Chondrocyte (in vitro differentiated cells): ENCODE measurements at places on chromosomes 2 and 18. TPM values are rescaled to one million over a fixed set of nuclear protein-coding genes. Genes with fewer than 3 reads are reported as not detected.

GRCh38 chr2:231674587-231675338, 33.6 kb upstream of the PTMA start:
- H3K27ac ChIP-seq = peak overlapping the region; percentile 49
- no peaks in the 10 kb centered on the region for H3K27me3 ChIP-seq
- H3K4me1 ChIP-seq = peaks cover 20% of the 10 kb centered on the region
- DNase-seq = no peak

The GFPT1 gene
- total RNA-seq = 102 to 144 TPM (median 142 TPM) in 3 replicates

The NAT8 gene
- not detected in 3 replicates for total RNA-seq

The ABCG5 gene
- total RNA-seq = not detected in 3 replicates

GRCh38 chr18:79182047-79182713, 113.0 kb downstream of the ATP9B start:
- H3K27ac ChIP-seq = no peak overlapping the region
- H3K4me1 ChIP-seq = peaks cover 3% of the 10 kb centered on the region
- H3K36me3 ChIP-seq = peaks cover 2% of the 10 kb centered on the region
- no peak for DNase-seq
- H3K4me3 ChIP-seq = no peak overlapping the region

- H3K36me3 ChIP-seq = no peaks in the 10 kb centered on the region
- H3K27me3 ChIP-seq = no peaks in the 10 kb centered on the region
- no peak overlapping the region for H3K4me3 ChIP-seq
- peaks cover 79% of the 10 kb centered on the region for H3K4me1 ChIP-seq
Observed at GRCh38 chr2:75596784-75597183, 36.0 kb upstream of the EVA1A start.

GRCh38 chr2:9222239-9222892, 15.8 kb downstream of the ASAP2 start:
- H3K36me3 ChIP-seq = no peaks in the 10 kb centered on the region
- H3K27me3 ChIP-seq = no peaks in the 10 kb centered on the region
- no peak for DNase-seq

- DNase-seq = no peak
- no peaks in the 10 kb centered on the region for H3K27me3 ChIP-seq
- H3K36me3 ChIP-seq = peaks cover 2% of the 10 kb centered on the region
- H3K4me1 ChIP-seq = peaks cover 6% of the 10 kb centered on the region
- H3K4me3 ChIP-seq = no peak overlapping the region
Observed at GRCh38 chr2:30336978-30337841, 105.9 kb downstream of the LBH start.

DNA sequence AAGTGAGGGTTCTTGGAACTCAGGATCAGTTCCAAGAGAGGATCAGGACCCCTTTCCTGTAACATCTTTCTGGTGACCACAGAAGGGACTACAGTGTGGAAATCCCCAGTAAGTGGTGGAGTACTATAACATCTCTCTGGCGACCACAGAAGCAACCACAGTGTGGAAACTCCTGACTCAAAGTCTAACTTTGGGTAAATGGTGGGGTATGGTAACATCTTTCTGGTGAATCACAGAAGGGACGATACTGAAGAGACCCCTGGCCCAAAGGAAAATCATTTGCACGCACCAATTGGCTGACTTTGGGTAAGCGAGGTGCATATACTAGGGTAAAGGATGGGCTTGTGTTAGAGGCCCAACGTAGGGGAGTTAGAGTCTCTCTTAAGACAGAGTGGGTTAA, 56.3 kb upstream of the GULP1 start:
- H3K4me1 ChIP-seq = no peaks in the 10 kb centered on the region
- no peak for DNase-seq
- H3K27me3 ChIP-seq = no peaks in the 10 kb centered on the region
- H3K36me3 ChIP-seq = peaks cover 4% of the 10 kb centered on the region
- H3K4me3 ChIP-seq = no peak overlapping the region

DNA sequence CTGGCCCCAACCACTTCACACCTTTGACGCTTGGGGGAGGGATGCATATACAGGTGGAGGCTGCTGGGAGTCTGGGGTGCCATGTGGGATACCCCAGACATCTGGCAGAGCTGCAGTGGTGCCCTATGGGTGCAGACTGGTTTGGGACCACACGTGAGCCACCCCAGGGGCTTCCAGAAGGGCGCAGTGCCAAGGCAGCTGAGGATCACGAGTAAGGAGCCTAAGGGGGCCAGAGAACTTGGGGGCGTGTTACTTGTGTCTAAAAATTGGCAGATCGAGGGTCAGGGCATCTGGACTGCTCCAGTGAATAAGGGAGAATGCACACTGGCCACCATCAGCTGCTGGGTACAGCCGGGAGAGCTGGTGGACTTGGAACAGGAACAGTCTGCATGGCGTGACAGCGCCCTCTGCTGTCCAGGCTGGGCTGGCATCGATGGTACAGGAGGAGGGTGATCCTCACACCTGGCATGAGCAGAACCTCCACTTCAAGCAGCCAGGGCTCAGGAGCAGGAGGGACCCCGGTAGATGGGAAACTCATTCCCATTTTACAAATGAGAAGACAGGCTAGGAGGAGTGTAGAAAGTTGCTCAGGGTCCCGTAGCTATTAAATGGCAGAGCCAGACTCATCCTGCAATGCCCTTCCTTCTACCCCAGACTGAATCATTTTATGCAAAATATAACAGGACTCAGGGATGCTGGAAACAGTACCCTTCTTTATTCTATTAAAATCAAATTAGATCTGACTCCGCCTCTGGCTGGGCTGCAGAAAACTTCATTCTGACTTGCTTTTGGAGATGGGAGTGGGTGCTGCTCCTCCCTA, 60.4 kb downstream of the ATOH8 start:
- peaks cover 4% of the 10 kb centered on the region for H3K4me1 ChIP-seq
- no peaks in the 10 kb centered on the region for H3K36me3 ChIP-seq
- no peak overlapping the region for H3K4me3 ChIP-seq

The CNRIP1 gene
- total RNA-seq = 23.4 to 25.9 TPM (median 24.7 TPM) in 3 replicates

DNA sequence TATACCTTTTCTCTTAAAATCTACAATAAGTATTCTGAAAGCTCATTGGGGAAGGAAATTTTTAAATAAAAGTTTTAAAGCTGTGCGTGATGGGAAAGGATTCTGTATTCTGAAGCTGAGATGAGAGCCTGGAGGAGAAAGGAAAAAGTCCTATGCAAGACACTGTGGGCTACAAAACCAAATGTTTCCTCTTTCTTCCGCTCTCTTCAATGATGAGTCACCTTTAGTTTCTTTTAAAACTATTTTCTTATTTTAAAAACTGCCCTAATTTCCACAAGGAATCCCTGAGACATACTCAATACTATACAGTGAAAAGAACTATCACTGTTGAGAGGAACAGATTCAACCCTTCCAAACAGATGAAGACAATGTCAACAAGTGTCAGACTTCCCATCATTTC, 87.4 kb downstream of the INO80D start:
- no peak for DNase-seq
- no peak overlapping the region for H3K4me3 ChIP-seq
- no peaks in the 10 kb centered on the region for H3K27me3 ChIP-seq
- H3K27ac ChIP-seq = no peak overlapping the region

The MEP1B gene
- total RNA-seq = not detected in 3 replicates

The CYTIP gene
- 0.27 to 0.85 TPM in 2 of 3 replicates, not detected in the other for total RNA-seq

The PRKAG3 gene
- not detected in 3 replicates for total RNA-seq

The UGT1A10 gene
- total RNA-seq = not detected in 3 replicates

The AQP12A gene
- not detected in 3 replicates for total RNA-seq

- no peaks in the 10 kb centered on the region for H3K36me3 ChIP-seq
- H3K4me3 ChIP-seq = peak overlapping the region; percentile 7
- no peak overlapping the region for H3K27ac ChIP-seq
- no peak for DNase-seq
- H3K4me1 ChIP-seq = peaks cover 3% of the 10 kb centered on the region
Observed at GRCh38 chr2:204315236-204315662, 230.0 kb upstream of the PARD3B start.

GRCh38 chr18:7945882-7946281, 378.8 kb downstream of the PTPRM start:
- DNase-seq = no peak
- H3K27me3 ChIP-seq = no peaks in the 10 kb centered on the region
- H3K27ac ChIP-seq = peak overlapping the region; percentile 95
- H3K36me3 ChIP-seq = peaks cover 7% of the 10 kb centered on the region
- H3K4me3 ChIP-seq = no peak overlapping the region

DNA sequence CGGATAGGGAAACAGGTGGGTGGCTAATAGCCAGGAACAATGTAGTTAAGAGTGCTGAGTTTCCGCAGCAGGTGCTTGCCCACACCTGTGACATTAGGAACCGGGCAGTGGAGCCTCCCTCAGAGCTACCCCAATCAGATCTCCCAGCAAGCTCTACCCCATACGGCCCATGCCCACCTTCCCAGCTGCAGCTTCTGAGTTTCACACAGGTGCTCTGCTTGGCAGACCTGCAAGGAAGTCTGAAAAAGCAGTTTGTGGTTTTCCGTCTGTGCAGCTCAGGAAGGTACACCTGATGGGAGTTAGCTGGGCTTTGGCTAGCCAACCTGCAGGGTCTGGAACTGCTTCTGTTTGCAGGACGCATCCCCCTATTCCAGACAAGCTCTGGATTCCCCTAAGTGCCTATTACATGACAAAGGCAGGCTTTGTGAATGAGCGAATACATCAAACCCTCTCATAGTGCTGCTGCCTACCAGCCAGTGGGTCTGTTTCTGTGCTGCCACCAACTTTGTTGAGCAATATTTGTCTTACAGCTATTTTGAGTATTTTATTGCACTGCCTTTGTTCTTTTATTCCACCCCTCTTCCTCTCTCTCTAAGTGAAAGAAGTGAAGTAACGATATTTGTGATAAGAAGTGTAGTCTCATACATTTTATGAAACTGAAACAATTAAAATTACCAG, 24.7 kb upstream of the CEP68 start:
- H3K36me3 ChIP-seq = no peaks in the 10 kb centered on the region
- no peak overlapping the region for H3K27ac ChIP-seq
- no peak overlapping the region for H3K4me3 ChIP-seq
- DNase-seq = no peak
- peaks cover 10% of the 10 kb centered on the region for H3K4me1 ChIP-seq
- no peaks in the 10 kb centered on the region for H3K27me3 ChIP-seq

- peaks cover 66% of the 10 kb centered on the region for H3K4me1 ChIP-seq
- H3K36me3 ChIP-seq = peaks cover 6% of the 10 kb centered on the region
- peak within 1 kb of the TSS; percentile 70 for H3K27ac ChIP-seq
- no peaks in the 10 kb centered on the region for H3K27me3 ChIP-seq
Observed at GRCh38 chr2:160062292-160063005, at the start of gene PLA2R1. TSS of gene PLA2R1 (minus strand) at chr2:160062615. CDS start at chr2:160062403, 212 bp downstream.

- H3K4me3 ChIP-seq = no peak overlapping the region
- H3K27me3 ChIP-seq = peaks cover 25% of the 10 kb centered on the region
- DNase-seq = no peak
- H3K27ac ChIP-seq = no peak overlapping the region
- no peaks in the 10 kb centered on the region for H3K4me1 ChIP-seq
- H3K36me3 ChIP-seq = no peaks in the 10 kb centered on the region
Observed at GRCh38 chr2:134663451-134664450, 55.0 kb downstream of the TMEM163 start.

DNA sequence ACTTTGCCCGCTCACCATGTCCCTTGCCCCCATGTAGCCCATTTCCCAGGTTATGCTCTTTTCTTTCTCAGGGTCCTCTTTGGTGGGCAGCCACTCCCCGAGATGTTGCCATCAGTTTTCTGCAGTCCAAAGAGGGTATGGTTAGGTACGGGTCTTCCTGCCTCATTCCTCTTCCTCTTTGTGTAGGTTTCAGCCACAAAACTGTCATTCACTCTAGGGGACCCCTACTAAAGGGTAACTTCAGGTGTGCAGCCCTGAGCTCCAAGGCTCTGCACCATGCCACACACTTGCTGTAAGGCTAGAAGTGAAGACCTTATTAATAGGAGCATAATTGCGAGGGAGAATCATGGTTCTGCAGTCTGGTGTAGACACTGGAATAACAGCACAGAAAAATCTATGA, 99.8 kb upstream of the ZNF397 start:
- H3K4me3 ChIP-seq = no peak overlapping the region
- no peak overlapping the region for H3K27ac ChIP-seq
- no peaks in the 10 kb centered on the region for H3K27me3 ChIP-seq
- no peaks in the 10 kb centered on the region for H3K4me1 ChIP-seq

GRCh38 chr2:204876311-204876710, 331.0 kb downstream of the PARD3B start:
- no peaks in the 10 kb centered on the region for H3K36me3 ChIP-seq
- no peak overlapping the region for H3K4me3 ChIP-seq
- no peak overlapping the region for H3K27ac ChIP-seq

The ZNF385B gene
- 0.25 to 0.56 TPM (median 0.41 TPM) in 3 replicates for total RNA-seq

The CLASP1 gene
- total RNA-seq = 56.0 to 71.3 TPM (median 57.9 TPM) in 3 replicates

GRCh38 chr2:65026704-65027464, 29.3 kb upstream of the CEP68 start:
- H3K4me3 ChIP-seq = no peak overlapping the region
- H3K4me1 ChIP-seq = peaks cover 31% of the 10 kb centered on the region
- no peak for DNase-seq
- no peak overlapping the region for H3K27ac ChIP-seq

DNA sequence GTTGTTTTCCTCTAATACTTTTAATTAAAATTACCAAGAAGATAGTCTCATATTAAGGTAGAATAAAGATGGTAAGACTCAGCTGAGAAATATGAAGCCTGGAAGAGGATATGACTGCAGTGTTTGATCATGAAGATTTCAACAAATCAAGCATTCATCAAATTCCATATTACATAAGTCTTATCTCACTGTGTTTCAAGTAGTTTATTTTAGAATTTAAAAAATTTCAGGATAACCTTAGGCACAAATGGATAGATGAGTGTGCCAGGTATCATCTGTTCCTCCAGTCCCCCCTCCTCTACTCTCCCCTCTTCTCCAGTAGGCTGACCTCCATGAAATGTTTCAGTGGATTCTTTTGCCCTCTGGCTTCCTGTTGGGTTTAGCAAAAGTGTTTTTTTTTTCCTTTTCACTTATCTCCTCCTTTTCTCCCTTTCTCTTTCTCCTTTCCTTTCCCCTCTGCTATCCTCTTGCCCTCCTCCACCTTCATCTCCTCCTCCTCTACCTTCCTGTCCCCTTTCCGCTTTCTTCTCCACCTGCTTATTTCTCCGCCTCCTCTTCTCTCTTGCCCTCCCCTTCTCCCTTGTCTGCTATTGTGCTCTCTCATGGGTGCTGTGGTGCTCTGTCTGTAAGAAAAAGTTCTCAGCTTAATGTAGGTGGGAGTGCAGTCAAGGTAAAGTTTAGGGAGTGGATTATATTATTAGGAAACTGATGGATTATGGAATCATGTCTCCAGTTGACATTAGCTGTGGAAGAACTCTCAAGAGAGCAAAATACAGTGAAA, 72.8 kb downstream of the ABI2 start:
- H3K36me3 ChIP-seq = peaks cover 11% of the 10 kb centered on the region
- no peak overlapping the region for H3K4me3 ChIP-seq
- no peaks in the 10 kb centered on the region for H3K27me3 ChIP-seq
- DNase-seq = no peak

The RGPD4 gene
- 0.08 to 0.12 TPM (median 0.10 TPM) in 3 replicates for total RNA-seq

GRCh38 chr18:9001209-9001608, 101.3 kb upstream of the NDUFV2 start:
- no peaks in the 10 kb centered on the region for H3K27me3 ChIP-seq
- no peak for DNase-seq
- peaks cover 9% of the 10 kb centered on the region for H3K4me1 ChIP-seq
- H3K4me3 ChIP-seq = no peak overlapping the region

GRCh38 chr2:30155889-30156658, 9.3 kb downstream of the YPEL5 start:
- H3K27me3 ChIP-seq = no peaks in the 10 kb centered on the region
- DNase-seq = no peak
- peak overlapping the region; percentile 9 for H3K27ac ChIP-seq
- H3K4me1 ChIP-seq = peaks cover 47% of the 10 kb centered on the region
- peaks cover 34% of the 10 kb centered on the region for H3K36me3 ChIP-seq
- H3K4me3 ChIP-seq = no peak overlapping the region

- no peak overlapping the region for H3K4me3 ChIP-seq
- no peaks in the 10 kb centered on the region for H3K27me3 ChIP-seq
- peaks cover 6% of the 10 kb centered on the region for H3K4me1 ChIP-seq
- H3K36me3 ChIP-seq = no peaks in the 10 kb centered on the region
Observed at GRCh38 chr2:854460-854859, 96.2 kb upstream of the SNTG2 start.

The PDCD1 gene
- total RNA-seq = not detected in 3 replicates

The LGALSL gene
- total RNA-seq = 12.2 to 26.3 TPM (median 25.0 TPM) in 3 replicates
